ENCODE measurements at places on chromosomes 2 and 18.

DNA sequence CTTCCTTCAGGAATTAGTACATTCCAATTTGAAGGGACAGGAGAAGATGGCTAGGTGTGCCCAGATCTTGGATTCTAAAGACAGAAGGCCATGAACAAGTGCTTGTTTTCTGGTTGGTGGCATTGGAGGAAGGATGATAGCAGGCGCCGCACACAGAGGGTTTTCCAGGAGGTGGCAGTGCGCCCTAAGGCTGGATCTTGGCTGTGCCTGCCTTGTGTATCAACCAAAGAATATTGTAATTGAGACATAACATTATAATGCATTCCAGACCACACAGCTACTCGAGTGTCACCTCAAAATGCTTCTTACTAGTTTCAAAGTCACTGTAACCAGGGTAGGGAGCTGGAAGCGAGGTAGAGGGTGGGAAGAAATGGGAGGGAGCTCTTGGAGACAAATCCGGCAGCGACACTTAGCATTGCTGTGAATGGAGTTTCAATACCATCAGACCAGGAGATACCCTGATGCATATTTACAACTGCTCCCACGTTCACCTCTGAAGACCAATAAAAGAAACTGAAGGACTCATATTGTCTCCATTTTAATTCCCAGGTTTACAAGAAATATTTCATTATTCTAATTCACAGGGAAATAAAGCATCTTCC lies 42.5 kb downstream of the CPO start:
- peak; percentile 84 for DNase-seq

GRCh38 chr2:196201229-196202009 lies 30.0 kb upstream of the STK17B start:
- no peak for DNase-seq

- no peak for DNase-seq
Observed at GRCh38 chr2:201136889-201137321, 20.9 kb downstream of the CFLAR start.

DNA sequence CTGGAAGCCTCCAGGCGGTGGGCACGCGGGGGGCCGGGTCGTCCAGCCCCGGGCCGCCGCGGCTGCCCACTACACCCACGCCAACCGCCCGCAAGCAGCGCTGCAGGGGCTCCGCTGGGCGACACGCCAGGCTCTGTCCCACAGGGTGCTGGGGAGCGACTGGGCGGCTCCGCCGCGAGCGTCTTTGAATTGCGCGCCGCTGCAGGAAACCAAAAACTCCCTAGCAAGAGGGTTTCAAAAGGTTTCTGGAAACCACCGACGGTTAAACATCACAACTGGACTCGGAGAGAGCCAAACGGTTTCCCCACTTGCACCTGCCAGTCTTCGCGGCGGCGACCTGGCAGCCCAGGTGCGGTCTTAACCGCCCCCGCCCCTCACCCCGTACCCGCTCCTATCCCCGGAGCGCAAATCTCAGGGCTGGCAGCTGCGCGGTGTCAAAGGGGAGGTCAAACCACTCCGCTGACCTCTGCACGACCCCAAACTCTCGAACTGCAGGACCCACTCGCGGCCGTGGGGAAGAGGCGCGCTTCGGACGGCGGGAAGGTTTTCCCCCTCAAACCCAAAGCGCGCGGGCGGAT lies 1.0 kb downstream of the CXCR4 start:
- DNase-seq: no peak

DNA sequence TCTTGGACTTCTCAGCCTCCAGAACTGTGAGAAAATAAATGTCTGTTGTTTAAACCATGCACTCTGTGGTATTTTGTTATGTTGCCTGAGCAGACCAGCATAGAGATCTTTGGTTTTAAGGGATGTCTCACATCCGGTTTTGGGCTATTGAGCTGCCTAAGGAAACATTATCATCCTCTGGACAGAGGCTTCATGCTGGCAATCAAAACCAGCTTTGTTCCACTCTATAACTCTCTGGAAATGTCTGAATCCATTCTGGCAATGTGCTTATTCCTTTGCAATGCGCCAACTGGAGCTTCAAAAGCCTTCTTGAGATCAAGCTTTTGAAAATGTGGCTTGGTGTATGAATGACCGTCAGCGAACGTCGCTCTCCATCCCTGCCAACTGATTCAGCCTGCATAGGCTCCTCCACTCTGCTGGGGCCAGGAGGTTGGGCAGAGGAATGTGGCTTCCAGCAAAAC lies 183.6 kb upstream of the MGAT5 start:
- no peak for DNase-seq

DNA sequence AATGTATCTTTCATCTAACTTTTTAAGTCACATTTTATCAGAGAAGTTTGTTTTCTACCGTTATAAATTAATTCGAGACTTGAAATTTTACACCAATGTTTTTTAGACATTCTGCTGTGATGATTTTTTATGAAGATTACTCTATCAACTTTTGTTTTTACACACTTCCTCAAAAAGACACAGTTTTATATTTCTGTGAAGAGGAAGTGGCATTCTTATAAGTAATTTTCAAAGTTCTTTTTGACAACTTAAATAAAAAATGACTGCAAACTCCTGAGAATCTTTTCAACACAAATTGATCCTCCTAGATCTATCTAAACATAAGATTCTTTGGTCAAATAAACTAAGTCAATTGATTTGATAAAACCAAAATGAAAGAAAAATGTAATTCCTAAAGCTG lies 13.7 kb downstream of the ANKRD44 start:
- DNase-seq: no peak

DNA sequence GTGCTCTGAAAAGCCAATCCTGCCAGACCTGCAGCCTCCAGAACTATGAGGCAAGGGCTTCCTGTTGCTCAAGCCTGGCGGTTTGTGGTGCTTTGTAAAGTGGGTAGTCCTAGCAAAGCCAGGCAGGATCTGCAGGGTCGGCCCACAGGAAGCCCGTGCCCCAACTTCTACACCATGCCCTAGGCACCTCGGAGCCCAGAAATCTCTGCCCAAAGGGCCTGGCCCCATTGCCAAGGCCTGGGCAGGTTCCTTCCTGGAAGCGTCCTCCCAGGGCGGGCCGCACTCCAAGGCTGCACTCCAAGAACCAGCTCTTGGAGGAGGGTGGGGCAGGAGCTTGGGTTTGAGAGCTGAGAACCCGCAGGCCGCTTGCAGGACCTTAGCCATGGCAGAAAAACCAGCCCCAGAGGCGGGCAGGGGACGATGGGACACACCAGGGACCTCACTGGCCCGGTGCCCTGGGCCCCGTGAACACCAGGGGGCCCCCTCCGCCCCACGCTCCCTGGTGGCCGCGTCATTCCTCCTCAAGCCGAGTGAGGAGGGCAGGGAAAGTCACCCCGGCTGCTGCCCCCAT lies 37.2 kb upstream of the ID2 start:
- DNase-seq: no peak

DNA sequence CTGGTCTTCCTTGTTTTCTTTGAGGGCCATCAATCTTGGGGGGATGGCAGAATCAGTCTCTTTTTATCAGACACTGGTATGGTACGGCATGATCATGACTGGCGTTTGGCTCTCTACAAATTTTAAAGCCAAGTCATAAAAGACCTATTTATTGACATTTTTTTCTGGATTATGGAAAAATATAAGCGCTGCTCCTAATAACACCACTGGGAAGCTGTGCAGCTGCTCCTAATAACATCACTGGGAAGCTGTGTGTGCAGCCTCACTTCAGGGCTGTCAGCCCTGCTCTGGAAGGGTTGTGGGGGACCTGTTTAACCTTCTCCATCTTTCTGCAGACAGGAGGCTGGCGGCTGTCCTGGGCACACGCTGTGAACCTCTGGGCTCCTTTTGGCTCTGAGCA lies 88.9 kb downstream of the SNTG2 start:
- no peak for DNase-seq

DNA sequence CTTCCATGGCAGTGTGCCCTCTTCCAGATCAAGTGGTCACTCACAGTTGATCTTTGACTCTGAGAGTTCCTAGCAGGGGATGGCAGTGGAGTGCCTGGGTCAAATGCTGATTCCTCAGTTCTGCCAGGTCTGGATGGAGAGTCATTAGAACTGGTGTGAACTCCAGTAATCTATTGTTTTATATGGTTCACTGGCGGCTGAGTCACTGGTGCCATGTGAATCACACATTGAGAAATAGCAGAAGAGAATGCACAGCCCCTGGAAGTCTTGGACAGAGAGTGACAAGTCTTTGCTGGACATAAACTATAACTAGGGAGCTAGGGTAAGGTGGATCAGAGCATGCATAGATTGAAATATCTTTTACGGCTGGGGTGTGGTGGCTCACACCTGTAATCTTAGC lies 86.9 kb downstream of the EIF2AK3 start:
- no peak for DNase-seq

- no peak for DNase-seq
Observed at GRCh38 chr2:8966123-8966908, 37.2 kb downstream of the MBOAT2 start.

DNA sequence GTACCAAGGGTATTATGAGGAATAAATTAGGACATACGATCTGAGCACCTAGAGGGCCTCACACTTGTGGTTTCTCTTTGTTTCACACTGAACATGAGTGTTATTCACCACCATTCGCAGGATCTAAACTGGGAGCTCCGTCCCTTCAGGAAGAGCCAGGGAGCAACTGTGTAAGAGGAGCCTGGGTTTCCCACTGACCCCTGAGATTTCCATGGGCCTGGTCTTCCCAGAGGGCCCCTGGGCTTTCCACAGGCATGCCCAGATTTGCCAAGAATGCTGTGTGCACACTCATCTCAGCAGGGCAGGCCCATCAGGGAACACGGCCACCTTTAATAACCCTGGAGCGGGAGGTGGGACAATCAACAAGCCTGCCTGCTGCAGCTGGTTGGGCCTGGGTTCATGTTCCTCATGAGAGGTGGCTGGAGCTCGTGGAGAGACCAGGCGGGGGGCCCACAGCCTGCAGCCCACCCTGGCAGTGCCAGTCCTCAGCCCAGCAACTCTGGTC lies 416.8 kb upstream of the MYT1L start:
- no peak for DNase-seq

DNA sequence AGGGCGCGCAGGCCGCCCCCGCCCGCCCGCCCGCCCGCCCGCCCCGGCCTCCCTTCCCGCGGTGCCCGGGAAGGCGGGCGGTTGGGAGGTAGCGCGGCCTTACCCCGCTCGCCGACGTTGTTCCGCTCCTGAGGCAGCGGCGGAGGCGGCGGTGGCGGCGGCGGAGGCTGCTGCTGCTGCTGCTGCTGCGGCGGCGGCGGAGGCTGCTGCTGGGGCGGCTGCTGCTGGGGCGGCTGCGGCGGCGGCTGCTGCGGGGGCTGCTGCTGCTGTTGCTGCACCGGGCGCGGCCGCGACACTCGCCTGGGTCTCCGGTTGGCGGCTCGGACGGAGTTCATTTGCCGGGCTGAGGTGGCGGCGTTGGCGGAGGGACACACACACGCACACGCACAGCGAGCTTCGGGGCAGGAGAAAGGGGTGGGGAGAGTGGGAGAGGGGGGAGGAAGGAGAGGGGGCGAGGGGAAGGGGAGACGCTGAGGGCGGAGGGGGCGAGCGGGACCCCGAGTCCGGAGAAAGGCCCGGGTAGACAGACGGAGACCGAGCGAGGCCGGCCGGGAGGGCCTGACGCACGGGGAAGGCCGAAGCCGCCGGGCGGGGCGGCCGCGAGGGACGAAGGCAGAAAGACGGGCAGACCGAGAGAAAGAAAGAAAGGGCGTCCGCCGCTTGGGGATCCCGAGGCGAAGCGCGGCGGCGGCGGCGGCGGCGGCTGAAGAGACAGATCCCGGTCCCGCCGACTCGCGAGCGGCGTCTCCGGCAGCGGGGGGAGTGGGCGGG lies 727 bp downstream of the FBXO11 start:
- peak; percentile 75 for DNase-seq

DNA sequence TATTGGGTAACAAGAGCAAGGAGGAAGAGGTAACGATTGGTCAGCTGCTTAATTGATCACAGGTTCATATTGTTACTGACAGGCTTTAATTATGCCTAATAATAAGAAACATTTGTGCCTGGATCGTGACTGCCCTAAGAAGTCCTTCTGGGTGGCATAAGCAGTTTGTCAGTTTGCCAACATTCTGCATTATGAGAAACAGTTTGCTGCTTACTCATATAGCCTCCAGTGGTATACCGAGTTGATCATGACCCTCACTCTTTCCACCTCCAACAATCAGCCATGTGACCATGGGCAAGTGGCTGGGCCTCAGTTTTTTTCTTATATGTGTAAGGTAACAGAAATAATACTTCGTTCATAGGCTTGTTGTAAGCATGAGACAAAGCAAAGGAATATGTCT lies 96.6 kb upstream of the CABLES1 start:
- DNase-seq: no peak

- DNase-seq: no peak
Observed at GRCh38 chr18:3985664-3986063, 469.4 kb downstream of the DLGAP1 start.

DNA sequence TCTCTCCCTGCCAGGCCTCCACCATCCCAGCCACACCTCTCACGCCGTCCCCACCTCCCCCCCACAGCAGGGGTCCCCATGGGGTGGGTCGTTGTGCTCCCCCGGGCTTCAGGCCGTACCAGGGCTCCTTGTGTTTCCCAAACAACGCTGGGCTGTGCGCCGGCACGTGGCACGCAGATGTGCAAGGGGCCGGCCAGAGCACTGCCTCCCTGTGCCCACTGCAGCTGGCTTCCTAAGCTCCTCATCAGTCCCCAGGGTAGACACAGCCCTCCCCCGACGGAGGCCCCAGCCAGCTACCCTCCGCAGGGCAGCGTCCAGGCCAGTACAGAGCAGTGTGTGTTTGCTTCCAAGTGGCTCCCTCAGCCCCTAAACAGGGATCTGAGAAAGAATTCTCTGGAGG lies 34.0 kb downstream of the BIN1 start:
- no peak for DNase-seq

- DNase-seq: no peak
Observed at GRCh38 chr18:51330148-51330547, 132.7 kb upstream of the MEX3C start.

GRCh38 chr18:7174344-7175095 lies 56.4 kb upstream of the LRRC30 start:
- no peak for DNase-seq
